ENCODE measurements at places on chromosomes 11 and 22.

DNA sequence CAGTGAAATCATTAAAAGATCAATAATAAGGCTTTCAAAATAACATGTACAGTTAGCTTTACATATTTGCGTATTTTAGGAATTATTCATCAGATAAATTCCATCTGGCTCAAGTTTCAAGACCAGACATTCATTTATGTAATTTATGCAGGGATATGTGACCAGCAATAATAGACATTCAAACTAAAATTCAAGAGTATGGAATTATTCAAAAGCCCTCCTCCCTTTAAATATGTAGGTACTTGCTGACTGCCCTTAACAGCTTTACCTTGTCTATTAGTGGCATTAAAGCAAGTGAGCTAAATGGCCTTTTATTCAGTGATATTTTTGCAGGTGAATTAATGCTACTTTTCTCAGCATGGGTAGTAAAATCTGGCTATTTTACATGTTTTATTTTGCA is 126.1 kb downstream of the LRRC4C start:
- DNase-seq, result no peak

GRCh38 chr11:77073328-77074001 is 6.7 kb downstream of the CAPN5 start:
- DNase-seq, result peak; percentile 80

- DNase-seq, result no peak
These were observed at the start of gene APOL1 for GRCh38 chr22:36252754-36253522. Gene APOL1, plus strand, starts transcription at chr22:36253133. Its CDS starts 1,823 bp downstream, at chr22:36254956.

DNA sequence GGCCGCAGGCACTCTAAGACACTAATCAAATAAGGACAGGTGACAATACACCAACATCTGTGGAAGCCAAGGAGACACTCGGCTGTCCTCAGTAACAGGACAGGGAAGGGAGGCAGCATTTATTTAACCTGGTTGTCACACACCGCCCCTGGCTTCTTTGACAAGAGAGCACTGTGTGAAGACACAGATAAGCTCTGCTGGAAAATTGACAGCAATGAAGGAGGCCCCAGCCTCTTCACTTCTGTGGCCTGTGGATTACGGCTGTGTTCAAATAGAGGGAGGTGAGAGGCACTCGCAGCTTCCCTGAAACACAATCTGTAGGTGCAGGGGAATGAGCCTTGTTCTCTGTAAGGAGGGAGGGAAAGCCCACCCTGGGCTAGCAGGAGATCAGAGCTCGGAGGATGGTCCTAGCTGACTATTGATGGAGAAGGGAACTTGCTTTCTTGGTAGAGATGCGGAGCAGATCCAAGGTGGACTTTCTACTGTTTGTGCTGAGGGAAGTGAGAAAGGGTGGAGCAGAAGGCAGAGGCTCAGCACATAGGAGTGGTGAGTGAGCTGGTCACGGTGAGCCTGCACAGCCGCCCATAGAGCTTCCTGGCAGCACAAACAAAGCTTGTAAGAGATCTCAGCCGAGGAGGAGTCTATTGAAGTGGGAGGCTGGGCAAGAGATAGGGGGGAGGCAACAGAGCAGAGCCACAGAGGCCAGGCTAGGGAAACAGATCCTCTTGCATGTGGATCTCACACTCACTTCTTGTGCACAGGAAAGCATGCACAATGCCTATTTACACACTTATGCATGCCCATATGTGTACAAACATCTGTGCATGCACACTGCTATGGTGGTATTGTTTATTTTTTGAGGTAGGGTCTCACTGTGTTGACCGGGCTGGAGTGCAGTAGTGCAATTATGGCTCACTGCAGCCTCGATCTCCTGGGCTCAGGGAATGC is 114.6 kb upstream of the THY1 start:
- no peak for DNase-seq

DNA sequence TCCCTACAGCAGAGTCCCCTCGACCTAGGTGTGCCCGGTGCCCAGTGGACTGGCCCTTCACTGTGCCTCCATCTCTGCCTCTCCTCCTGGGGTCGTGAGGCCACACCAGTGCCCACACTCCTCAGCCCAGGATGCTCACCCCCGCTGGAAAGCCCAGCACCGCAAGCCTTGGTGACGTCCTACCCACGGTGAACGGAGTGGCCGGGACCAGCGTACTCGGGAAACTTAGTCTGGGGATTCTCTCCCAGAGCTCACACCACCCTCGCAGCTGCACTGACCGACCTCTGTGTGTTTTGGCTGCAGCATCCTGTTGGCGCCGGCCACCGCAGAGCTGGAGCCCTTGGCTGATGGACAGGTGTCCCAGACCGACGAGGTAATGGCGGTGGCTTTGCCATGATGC is 35.5 kb upstream of the KRTAP5-7 start:
- no peak for DNase-seq

DNA sequence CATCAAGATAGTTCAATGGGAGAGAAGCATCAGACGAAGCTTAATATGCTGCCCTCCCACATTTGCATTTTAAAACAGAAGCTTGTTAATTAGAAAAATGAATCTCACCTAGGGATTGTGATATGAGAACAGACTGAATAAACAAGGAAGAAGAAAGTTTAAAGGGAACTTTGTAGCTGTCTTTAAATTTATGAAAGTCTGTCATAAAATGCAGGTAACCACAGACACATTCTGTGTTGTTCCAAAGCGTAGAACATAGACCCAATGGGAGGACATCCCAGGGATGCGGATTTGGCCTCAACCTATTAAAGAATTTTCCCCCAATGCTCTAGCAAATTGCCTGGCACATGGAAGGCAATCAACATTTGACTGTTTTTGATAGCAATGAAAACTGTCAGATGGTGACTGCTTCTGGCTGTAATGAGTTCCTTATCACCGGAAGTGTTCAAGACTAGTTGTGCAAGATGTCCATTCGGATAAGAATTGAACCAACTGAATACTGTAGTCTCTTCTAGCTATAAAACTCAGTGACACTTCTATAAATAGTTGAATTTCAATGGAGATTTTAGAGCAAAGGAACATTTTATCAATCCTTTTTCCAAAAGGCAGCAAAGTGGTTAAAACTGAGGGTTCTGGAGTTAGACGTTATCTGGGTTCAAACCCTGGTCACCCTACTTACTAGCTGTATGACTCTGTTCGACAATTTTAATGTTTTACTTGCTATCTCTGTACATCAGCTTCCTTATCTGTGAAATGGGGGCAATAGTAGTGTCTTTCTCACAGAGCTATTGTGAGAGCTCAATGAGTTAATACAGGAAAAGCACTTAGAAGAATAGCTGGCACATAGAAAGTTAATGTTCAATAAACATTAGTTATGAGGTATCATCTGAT is 64.9 kb downstream of the LIF start:
- no peak for DNase-seq

DNA sequence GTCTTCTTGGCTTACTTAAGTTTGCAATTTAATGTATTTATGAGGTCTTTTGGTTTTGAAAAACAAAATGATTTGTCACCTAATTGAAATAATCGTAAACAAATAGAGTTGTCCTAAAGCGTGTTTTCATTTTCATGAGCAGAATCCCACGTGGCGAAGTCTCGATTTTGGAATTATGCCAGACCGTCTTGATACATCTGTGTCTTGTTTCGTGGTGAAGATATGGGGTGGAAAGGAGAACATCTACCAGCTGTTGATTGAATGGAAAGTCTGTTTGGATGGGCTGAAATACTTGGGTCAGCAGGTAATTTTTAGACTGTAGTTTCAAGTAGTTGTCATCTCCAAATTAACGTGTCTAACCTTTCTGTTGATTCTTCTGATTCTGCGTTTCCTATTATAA is 64.7 kb downstream of the UVRAG start:
- no peak for DNase-seq

DNA sequence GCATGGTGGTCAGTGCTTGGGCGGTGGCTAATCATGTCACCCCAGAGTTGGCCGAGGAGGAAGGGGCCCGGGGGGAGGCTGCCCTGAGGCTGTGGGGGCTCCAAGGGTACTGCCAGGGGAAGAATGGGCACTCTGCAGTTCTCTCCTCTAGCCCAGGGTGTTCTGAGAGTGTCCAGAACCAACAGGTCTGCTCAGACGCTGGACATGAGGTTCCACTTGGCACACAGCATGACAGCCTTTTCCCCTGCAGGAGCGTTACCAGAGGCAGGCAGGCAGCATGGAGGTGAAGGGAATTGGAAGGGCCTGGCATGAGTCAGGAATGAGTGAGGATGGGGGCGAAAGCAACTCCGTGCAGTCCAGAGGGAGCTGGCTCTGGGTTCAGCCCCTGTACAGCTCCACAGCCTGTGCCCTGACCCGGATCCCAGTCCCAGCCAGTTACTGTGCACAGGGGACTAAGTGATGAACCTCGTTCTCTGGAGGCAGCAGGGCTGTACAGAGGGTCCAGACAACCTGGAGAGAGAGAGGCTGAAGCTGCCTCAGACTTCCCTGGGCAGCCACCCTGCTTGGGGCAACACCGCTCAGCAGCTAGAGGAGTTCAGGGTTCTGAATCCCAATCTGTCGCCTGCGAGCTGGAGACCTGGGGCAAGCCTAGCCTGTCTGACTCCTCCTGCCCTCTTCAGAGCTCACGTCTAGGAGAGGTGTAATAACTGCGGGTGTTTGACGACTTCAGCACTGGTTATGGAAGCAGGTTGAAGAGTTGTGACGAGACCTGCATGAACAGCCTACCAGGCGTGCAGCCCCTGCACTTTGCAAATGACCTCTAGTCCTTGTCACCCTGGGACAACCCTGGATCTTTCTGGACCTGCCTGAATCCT is 14.7 kb upstream of the TUB start:
- DNase-seq, result no peak

DNA sequence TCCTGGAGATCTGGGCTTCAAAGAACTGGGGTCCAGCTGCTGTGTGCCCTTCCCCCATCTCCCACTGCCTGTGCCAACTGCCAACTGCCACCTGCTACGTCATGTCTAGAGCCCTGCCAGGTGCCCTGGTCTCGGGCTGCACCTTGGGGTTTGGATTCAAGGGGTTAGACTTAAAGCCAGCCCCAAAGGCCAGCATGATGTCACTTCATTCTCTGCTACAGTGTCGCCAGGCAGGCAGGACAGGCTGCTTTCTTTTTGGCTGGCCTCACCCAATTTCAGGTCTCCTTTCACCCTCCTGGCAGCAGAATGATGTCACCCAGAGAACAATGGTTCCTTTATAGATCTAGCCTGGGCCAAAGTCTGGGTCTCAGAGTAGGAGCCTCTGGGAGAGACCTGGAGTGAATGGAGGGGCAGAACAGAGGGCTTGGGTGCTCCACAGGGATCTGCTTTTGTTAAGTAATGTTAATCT is 79.5 kb upstream of the CRYBB3 start:
- DNase-seq, result no peak

GRCh38 chr22:19981961-19982920 is 34.4 kb downstream of the ARVCF start:
- DNase-seq, result no peak

DNA sequence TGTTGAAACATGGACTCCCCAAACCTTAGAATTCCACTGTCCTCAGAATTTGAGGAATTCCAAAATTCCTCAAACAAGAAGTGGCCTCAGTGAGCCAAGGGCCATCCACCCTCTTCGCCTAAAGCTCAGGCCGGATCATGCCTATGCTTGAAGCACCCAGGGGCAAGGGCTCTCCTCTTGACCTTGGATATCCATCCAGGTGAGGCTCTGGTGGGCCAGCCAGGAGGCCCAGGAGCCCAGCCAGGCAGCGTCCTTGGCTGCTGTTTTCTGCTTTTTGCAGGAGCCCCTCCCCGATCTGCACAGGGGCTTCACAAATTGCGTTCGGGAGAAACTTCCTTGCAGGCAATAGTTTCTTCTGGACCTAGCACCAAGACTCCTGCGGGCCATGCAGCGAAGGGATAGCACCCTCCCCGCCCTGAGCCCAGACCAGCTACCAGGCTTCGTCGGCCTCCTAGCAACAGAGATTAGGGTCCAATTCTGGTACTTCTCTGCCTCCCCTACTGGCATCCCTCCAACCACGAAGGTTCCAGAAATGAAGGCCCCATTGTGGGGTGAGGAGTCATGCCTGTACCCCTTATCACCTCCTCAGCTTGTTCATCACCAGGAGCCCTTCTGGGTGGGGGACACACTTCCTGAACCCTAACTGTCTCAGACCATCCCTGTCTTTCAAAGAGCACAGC is 2.0 kb downstream of the PHLDA2 start:
- DNase-seq, result no peak

DNA sequence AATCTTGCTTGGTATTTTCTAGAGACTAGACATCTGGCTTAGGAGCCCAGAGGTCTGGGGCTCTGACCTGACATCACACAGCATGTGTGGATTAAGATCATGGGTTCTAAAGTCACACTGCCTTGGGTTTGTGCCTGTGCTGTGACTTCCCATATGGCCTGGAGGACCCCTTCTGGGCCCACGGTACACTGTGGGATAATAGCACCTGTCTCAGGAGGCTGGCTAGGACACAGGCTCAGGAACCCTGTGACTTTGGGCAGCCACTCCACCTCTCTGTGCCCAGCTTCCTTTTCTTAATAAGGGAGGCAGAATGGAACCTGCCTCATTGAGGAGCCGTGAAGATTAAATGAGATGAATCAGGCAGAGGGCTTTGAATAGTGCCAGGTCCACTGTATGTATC is 99.2 kb upstream of the B3GAT1 start:
- no peak for DNase-seq

All from BJ (cell line).